AG08396 (cell line): ENCODE measurements at places on chromosomes 6 and 20.

- DNase-seq: no peak
Observed at GRCh38 chr6:110550353-110550752, 73.9 kb upstream of the SLC22A16 start.

DNA sequence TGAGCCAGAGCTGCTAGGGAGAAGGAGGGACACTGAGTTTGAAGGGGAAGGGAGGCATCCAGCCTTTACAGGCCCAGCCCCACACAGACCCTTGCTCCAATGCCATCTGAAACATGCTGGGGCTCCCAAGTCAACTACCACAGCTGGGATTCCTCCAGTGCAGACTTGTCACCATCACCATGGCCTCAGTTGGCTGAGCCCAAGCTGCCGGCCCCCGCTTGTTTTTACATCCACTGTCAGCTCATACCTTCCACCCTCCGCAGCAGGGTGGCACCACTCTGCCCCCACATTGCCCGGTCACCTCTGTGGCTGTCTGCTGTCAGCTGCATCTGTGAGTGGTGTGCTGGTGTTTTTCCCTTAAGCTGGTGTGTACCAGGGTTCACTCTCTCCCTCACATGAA, 26.1 kb downstream of the GFOD1 start:
- no peak for DNase-seq

DNA sequence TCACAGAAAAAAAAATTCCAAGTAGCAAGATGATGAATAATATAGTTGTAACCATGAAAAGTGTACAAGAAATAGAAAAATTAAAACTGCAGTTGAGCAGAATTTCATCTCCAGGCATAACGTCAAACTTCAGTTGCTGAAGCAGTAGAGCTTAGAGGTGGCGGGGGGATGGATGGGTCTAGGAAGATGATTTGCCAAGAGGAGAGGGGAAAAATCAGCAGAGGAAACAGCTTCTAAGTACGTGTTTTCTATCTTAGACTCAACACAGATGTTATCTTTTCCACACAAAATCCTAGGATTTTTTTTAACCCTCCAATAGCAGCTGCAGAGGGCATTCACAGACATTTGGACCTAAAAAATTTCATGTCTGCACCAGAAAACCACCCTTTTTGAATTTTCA, 136.0 kb downstream of the OPN5 start:
- no peak for DNase-seq

- no peak for DNase-seq
Observed at GRCh38 chr20:39452583-39453340, 490.6 kb downstream of the DHX35 start.

GRCh38 chr20:22914291-22914690, 120.8 kb upstream of the SSTR4 start:
- no peak for DNase-seq

DNA sequence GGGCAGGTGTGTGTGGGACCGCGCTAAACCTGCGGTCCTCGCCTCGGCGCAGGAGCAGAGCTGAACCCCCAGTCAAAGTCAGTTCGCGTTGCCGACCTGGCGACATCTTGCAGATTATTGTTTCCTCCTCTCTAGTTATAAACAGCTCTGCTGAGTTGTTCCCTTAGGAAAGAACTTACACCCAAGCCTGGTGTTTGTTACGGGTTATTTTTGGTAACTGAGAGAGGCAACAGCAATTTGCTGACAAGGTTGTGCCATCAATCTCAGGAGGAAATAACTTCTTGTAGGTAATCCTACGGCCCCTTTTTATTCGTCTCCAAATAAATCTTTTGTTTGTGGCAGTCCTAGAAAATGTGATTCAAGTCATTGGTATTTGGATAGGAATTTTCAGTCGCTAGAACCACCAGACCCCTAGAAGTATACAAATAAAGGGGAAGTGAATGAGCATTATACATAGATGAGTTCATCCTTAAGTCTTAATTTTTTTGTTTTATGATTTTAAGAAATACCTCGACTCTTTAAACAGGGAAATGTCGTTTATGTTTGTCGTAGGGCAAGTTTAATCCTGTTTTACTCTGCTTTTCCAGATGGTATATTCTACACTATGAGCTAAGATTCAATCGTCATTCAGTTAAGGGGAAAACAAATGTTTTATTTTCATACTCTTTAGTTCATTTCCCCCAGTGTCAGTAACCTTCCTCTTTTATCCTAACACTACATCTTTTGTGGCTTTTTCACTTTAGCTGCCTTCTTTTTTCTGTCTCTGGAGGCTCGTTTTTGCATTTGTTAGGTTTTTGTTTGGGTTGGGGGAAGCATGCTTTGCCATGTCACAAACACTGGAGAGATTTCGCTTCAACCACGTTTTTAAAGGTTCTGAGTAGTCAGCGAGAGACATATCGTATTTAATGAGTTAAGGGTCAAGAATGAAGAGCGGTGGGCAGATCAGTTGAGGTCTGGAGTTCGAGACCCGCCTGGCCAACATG, 1.2 kb downstream of the PM20D2 start:
- peak; percentile 65 for DNase-seq

DNA sequence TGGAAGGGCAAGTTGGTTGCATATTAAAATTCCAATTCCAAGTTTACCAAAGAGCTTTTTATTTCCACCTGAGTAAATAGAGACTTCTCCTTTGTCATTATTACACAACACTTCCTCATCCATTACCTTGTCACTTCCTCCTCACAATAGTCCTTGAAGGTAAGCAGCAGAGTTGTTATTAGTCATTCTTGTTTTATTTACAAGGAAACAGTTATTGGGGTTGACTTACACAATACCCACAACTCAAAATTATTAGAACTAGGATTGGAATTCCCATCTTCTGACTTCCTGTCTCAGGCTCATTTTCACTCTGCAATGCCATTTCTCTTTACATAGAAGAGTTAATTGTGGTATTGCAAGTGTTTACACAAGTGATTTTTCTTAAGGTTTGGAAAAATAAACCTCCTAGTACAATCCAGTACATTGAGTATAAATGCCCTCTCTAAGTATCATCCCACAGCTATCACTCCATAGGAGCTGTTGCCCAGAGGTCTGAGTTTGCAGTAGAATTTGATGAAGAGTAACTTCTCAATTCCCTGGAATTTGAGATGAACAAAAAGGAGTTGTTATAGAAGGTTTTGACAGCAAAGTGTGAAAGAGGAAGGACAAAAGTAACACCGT, 28.9 kb upstream of the MTRF1L start:
- DNase-seq: no peak

- peak; percentile 61 for DNase-seq
Observed at GRCh38 chr6:33622456-33623431, 1.6 kb downstream of the ITPR3 start.

DNA sequence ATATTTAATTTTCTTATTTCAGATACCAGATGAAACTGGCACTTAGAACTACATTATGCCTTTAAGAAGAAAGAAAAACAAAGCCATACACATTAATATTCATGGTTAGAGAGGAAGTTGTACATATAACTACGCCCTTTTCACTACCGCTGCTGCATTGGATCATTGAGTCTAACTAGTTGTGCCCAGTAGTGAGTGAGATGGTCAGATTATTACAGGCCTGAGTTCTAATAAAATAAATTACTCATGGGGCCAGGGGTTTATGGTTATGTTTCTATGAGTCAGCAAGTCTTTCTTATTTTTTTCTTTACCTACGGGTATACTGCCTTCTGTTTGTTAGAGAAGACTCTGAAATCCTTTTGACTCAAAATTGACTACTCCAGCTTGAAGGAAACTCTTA, 11.5 kb downstream of the RIOK1 start:
- DNase-seq: no peak

DNA sequence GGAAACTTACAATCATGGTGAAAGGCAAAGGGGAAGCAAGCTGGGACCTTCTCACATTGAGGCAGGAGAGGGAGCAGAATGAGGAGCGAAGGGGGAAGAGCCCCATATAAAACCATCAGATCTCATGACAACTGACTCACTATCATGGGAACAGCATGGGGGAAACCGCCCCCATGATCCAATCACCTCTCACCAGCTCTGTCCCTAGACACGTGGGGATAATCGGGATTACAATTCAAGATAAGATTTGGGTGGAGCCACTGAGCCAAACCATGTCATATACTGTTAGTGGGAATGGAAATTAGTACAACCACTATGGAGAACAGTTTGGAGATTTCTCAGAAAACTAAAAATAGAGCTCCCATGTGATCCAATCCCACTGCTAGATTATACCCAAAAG, 163.7 kb downstream of the MANEA start:
- no peak for DNase-seq

DNA sequence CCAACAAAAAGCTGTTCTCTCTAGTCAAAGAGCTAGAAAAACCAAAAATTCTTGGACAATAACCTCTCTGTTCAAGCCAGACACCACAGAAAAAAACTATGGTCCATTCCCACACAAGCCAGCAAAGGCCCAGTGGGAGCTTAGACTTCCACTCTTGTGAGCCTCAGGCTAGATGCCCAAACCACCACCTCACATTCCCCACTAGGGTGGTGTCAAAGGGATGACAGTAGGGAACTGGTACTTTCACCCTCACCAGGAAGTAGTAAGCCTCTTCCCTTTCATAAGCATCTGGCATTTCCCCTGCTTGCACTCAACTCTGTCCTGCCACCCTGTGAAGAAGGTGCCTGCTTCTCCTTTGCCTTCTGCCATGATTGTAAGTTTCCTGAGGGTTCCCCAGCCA, 58.4 kb upstream of the RNF217 start:
- DNase-seq: no peak

DNA sequence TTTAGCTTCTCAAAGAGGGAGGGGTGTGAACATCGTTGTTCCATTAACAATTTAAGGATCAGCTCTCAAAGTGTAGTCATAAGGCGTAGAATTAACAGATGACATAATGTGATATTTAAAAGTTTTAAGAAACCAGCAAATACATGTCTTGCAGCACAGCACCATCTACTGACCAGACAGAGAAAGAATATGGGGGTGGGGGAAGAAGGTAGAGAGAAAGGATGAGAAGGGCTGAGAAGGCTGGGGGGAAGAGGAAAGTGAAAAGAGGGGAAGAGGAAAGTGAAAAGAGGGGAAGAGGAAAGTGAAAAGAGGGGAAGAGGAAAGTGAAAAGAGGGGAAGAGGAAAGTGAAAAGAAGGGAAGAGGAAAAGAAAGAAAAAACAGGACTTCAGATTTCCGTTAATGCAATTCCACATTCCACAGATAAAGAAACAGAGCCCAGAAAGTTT, 80.9 kb downstream of the HAO1 start:
- peak; percentile 29 for DNase-seq

- no peak for DNase-seq
Observed at GRCh38 chr20:62387219-62387913, 463 bp downstream of the RPS21 start.

DNA sequence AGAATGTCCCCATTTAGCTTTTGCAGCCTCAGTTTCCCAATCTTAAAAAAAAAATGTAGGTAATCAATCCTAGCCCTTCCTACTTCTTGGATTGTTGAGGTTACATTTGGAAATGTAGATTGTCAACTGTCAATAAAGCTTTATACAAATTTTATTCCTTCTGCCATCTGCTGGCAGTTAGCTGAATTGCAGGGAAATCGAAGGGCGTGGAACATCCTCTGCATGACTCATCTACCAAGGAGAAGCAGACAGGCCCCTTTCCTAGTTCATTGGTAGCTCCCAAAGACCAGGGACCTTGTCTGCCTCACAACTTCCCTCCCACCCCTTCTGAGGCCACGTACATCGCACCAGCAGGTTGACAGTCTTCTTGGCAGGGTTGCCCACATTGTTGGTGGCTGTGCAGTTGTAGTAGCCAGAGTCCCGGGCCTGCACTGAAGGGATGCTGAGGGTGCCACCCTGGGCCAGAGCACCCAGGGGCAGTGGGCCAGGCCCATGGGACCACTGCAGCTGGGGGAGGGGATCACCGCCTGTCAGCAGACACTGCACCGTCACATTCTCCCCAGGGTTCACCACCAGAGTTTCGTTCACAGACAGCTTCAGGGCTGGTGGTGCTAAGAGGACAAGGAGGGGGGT, 43.6 kb downstream of the MDGA1 start:
- DNase-seq: peak; percentile 82

- no peak for DNase-seq
Observed at GRCh38 chr6:146408583-146408982, 135.1 kb upstream of the RAB32 start.

DNA sequence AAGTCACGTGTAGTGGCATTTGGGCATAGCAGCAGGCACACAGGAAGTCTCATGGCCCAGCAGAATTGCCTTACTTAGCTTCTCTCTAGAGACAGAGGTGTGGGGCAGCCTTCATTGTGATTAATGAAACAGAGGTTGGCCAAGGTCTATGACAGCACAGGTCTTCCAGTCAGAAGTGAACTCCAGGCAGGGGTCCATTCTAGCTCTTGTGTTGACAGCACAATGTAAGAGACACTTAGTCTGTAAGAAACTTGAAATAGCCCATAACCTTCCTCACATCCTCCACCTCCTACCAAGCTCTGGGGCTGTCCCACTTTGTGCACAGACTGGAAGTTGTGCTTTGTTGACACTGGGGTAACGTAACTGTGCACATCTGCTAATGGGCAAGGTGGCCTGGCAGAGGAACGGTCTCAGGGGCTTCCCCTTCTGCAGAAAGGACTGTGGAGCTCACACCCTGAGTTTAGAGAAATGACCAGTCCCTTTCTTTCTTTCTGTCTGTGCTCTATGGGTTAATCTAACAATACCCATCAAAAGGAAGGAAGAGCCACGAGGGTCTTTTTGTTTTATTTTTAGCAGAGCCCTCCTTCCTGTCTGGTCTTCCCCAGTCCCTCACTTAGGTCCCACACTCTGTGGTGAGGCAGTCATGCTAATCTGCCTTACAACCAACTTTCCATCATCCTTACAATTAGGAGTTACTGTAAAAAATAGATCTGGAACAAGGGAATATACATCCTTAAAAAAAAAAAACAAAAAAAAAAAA, 35.6 kb upstream of the TAGAP start:
- no peak for DNase-seq

GRCh38 chr6:41939848-41940758, 1.5 kb downstream of the CCND3 start:
- peak; percentile 32 for DNase-seq

DNA sequence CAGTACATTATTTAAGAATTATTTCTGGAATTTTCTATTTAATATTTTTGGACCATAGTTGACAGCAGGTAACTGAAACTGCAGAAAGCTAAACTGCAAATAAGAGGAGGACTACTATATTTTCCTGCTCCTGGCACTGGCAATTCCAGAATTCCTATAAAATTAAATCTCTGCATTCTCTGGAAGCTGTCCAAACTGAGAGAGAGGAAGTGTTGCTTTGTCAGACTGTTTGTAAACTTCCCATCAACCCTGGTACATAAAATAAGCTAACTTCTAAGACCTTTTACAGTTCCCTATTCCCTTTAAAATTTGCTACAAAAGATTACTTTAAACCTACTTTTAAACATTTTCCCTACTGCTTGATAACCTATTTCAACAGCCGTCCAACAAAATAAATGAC, 196.1 kb upstream of the RUNX2 start:
- DNase-seq: no peak

GRCh38 chr6:13305288-13305687, 23.0 kb downstream of the TBC1D7 start:
- DNase-seq: no peak
